ENCODE measurements at places on chromosomes 6 and 20.

DNA sequence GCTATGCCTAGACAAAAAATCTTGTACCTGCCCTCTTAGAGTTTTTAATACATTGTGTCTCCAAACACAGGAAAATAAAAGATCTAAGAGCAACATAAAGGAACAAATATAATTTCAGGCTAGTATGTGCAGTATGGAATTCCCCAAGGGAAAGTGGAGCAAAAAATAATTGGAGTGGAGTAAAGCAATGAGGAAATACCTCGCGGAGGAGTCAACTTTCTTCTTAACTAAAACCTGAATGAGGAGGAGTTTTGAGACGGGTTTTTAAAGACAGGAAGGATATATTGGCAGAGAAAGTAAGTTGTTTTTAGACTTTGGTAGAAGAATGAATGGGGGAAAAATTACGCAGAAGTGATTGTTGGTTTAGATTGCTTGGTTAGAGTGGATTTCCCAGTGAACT is 14.0 kb downstream of the HIVEP1 start:
- H3K4me3 ChIP-seq, result no peak overlapping the region
- peaks cover 4% of the 10 kb centered on the region for H3K36me3 ChIP-seq
- peaks cover 36% of the 10 kb centered on the region for H3K4me1 ChIP-seq
- H3K27me3 ChIP-seq, result no peaks in the 10 kb centered on the region
- no peak overlapping the region for H3K27ac ChIP-seq

DNA sequence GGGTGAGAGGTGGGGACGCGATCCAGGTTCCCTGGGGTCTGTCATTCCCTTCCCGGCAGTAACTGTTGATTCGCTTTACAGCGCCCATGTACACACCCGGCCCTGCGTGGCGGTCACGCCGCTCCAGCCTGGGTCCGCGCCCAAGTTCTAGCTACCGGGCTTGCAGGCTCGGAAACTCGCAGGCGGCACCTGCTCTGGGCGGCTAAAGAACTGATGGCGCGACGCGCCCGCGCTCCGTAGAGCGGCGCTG is 1.4 kb upstream of the POU3F2 start:
- no peak overlapping the region for H3K27ac ChIP-seq
- peaks cover 93% of the 10 kb centered on the region for H3K27me3 ChIP-seq
- H3K4me1 ChIP-seq, result peaks cover 56% of the 10 kb centered on the region
- H3K4me3 ChIP-seq, result peak overlapping the region; percentile 89
- peaks cover 18% of the 10 kb centered on the region for H3K36me3 ChIP-seq
- DNase-seq, result no peak

DNA sequence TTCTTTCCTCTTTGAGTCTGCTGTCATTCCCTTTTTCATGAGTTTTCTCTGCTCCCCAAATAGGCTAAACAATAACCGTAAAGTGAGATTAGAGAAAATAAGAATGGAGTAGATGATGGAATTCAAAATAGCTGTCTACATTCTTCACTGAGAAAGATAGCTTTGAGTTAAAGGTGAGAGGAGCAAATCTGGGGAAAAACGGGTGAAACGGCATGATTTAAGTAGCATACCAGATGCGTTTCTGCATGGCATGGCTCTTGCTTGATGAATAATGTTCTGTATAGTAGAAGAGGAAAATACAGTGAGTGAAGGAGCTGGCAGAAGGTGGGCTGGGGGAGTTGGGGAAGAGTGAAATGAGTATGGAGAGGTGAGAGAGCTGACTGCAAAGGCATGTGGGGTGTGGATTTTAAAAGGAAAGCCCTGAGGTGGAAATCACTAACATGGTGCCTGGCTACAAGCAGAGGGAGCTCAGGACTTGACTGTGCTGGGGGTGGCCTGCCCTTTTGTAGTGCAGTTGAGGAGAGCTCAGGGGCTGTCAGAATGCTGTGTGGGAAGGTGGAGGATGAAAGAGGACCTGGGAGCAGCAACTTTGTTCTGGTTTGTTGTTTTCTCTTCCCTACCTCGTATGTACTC is 8.8 kb downstream of the BICRAL start:
- peak overlapping the region; percentile 67 for H3K27ac ChIP-seq
- peak overlapping the region; percentile 31 for H3K4me3 ChIP-seq
- peaks cover 10% of the 10 kb centered on the region for H3K36me3 ChIP-seq
- no peak for DNase-seq

- H3K27ac ChIP-seq, result peak overlapping the region; percentile 7
- DNase-seq, result no peak
- H3K27me3 ChIP-seq, result peaks cover 43% of the 10 kb centered on the region
- H3K4me3 ChIP-seq, result no peak overlapping the region
Observed at GRCh38 chr20:914727-915498, 1.2 kb downstream of the ANGPT4 start.

GRCh38 chr6:69018906-69019305 is 383.8 kb downstream of the ADGRB3 start:
- H3K4me3 ChIP-seq, result no peak overlapping the region
- no peaks in the 10 kb centered on the region for H3K36me3 ChIP-seq
- no peak overlapping the region for H3K27ac ChIP-seq
- DNase-seq, result no peak
- no peaks in the 10 kb centered on the region for H3K27me3 ChIP-seq
- H3K4me1 ChIP-seq, result no peaks in the 10 kb centered on the region

GRCh38 chr6:136410201-136411024 is 120.8 kb upstream of the BCLAF1 start:
- no peak overlapping the region for H3K27ac ChIP-seq
- no peak overlapping the region for H3K4me3 ChIP-seq
- H3K4me1 ChIP-seq, result no peaks in the 10 kb centered on the region
- peaks cover 53% of the 10 kb centered on the region for H3K27me3 ChIP-seq
- H3K36me3 ChIP-seq, result no peaks in the 10 kb centered on the region
- DNase-seq, result no peak

DNA sequence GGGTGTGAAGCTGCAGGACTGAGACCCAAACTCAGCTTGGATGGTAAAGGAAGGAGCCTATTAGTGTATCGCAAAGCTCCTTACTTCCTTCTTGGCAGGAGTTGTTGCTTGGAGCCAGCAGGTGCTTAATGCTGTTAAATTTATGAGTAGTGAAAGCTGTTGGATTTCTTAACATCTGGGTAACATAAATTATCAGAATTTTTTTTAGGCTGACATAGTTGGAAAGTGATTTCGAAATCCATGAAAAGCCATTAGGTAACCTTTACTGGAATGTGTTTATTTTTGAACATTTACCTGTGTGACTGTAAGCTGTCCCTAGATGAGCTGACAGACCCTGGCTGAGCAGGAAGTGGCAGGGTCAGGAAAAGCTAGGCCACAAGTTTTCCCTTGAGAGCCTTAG is 470.4 kb upstream of the SLC35B3 start:
- no peaks in the 10 kb centered on the region for H3K36me3 ChIP-seq
- H3K27ac ChIP-seq, result no peak overlapping the region
- no peaks in the 10 kb centered on the region for H3K27me3 ChIP-seq
- H3K4me1 ChIP-seq, result no peaks in the 10 kb centered on the region
- H3K4me3 ChIP-seq, result no peak overlapping the region

GRCh38 chr6:132298344-132298949 is 102.8 kb downstream of the MOXD1 start:
- no peak overlapping the region for H3K4me3 ChIP-seq
- H3K4me1 ChIP-seq, result no peaks in the 10 kb centered on the region
- DNase-seq, result no peak
- H3K27ac ChIP-seq, result no peak overlapping the region
- H3K27me3 ChIP-seq, result peaks cover 62% of the 10 kb centered on the region
- no peaks in the 10 kb centered on the region for H3K36me3 ChIP-seq

DNA sequence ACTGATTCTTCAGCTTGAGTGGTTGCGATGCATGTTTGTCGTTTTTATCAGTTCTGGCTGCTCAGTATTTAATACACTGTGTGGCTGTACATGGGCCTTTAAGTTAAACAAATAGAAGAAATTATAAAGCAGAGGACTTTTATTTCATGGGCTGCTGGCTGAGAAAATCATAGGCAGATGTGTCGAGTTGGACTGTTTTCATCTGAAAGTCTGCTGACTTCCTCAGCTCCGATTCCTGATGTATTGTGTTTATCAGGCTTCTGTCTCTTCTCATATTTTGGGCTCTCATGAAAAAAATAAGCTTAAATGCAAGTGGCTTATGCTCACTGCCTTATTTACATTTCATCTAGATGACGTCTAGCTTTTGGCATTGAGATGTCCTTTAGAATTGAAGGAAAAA is 129.5 kb upstream of the GGTLC1 start:
- no peaks in the 10 kb centered on the region for H3K4me1 ChIP-seq
- peaks cover 1% of the 10 kb centered on the region for H3K36me3 ChIP-seq
- H3K27ac ChIP-seq, result peak overlapping the region; percentile 23
- peaks cover 28% of the 10 kb centered on the region for H3K27me3 ChIP-seq
- DNase-seq, result no peak

DNA sequence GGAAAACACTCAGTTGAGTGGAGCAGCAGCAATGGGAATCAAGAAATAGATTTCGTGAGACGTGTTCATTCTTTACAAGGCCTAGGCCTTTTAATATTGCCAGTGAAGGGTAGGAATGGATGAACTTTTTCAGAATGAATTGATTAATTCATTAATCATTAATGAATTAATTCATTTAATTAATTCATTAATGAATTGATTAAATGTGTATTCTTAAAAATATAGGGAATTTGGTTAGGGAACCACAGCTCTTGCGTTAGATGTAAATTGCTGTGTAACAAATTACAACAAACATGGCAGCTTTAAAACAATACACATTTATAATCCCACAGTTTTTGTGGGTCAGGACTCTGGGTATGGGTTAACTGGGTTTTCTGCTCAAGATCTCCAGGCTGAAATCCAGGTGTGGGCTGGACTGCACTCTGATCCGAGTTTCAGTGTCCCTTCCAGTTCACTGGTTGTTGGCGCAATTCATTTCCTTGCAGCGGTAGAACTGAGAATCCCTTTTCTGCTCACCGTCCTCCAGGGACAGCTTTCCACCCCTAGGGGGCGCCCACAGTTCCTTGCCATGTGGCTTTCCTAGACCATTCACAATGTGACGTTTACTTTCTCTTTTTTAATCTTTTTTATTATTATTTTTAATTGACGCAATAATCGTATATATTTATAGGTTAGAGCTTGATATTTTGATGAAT is 32.8 kb upstream of the BCAS1 start:
- H3K4me1 ChIP-seq, result no peaks in the 10 kb centered on the region
- no peak overlapping the region for H3K4me3 ChIP-seq
- no peaks in the 10 kb centered on the region for H3K36me3 ChIP-seq
- peaks cover 6% of the 10 kb centered on the region for H3K27me3 ChIP-seq

- no peak overlapping the region for H3K4me3 ChIP-seq
- H3K27me3 ChIP-seq, result no peaks in the 10 kb centered on the region
- H3K4me1 ChIP-seq, result peaks cover 12% of the 10 kb centered on the region
- no peaks in the 10 kb centered on the region for H3K36me3 ChIP-seq
Observed at GRCh38 chr6:2117447-2117846, 128.0 kb downstream of the GMDS start.

DNA sequence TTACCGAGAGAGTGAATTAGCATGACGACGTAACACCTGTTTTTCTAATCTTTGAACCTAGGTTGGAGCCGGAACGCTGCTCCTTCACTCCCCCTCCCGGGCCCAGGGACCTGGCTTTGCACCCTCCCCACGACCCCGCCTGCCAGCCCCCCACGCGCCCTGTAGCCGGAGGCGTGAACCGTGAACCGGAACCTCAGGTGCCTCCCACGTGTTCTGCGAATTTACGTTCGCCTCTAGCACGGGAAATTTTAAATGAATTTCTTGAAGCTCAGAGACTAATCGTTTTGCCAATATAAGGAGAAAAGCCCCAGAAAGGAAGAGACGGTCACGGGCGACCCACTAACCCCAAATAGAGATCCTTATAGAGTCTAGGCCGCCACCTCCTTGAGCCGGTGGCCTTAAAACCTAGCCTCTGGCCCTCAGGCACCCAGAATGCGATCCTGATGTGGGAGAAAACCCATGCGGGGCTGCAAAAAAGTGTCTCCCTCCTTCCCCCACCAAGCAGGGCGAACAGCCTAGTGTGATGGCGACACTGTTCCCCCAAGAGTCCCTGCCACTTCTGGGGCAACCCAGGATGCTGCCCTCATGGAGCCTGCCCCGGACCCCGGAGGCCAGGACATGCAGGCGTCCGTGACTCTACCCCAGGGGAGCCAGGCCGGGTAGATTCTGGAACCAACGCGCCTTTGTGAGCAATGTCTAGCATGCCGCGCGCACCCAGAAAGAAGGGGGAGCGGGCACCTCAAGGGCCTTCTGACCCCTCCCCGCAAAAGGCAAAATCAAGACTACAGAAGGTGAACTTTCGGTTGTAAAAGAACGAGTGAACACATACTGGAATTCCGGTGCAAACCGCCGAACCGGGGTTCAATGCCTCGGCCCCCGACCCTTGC is 2.7 kb upstream of the SIM1 start:
- H3K4me3 ChIP-seq, result no peak overlapping the region
- H3K36me3 ChIP-seq, result peaks cover 10% of the 10 kb centered on the region
- no peak for DNase-seq
- peaks cover 15% of the 10 kb centered on the region for H3K27me3 ChIP-seq
- peaks cover 14% of the 10 kb centered on the region for H3K4me1 ChIP-seq

GRCh38 chr20:22339091-22339881 is 245.1 kb downstream of the FOXA2 start:
- H3K36me3 ChIP-seq, result no peaks in the 10 kb centered on the region
- H3K27ac ChIP-seq, result no peak overlapping the region
- no peaks in the 10 kb centered on the region for H3K27me3 ChIP-seq

- H3K4me3 ChIP-seq, result no peak overlapping the region
- no peaks in the 10 kb centered on the region for H3K4me1 ChIP-seq
- H3K36me3 ChIP-seq, result peaks cover 3% of the 10 kb centered on the region
- DNase-seq, result no peak
Observed at GRCh38 chr6:125201961-125202729, 48.6 kb downstream of the TPD52L1 start.

DNA sequence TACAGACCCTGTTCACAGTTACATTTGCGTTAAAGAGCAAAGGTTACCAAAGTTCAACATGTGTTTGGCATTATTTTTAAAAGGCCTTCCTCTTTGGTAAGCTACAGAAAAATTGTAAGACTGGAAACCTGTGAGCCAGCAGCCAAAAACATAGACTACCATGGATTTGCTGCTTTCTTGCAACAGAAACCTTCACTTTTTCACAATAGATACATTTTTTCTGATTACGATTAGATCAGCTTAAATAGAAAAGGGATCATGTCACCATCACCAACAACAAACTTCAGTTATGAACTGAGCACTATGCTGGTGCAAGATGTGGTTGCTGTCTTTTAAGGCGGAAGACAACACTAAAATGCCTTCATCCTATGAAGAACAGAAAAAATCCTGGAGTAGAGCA is 112.3 kb upstream of the MARCKS start:
- no peaks in the 10 kb centered on the region for H3K27me3 ChIP-seq
- DNase-seq, result no peak
- no peaks in the 10 kb centered on the region for H3K4me1 ChIP-seq

DNA sequence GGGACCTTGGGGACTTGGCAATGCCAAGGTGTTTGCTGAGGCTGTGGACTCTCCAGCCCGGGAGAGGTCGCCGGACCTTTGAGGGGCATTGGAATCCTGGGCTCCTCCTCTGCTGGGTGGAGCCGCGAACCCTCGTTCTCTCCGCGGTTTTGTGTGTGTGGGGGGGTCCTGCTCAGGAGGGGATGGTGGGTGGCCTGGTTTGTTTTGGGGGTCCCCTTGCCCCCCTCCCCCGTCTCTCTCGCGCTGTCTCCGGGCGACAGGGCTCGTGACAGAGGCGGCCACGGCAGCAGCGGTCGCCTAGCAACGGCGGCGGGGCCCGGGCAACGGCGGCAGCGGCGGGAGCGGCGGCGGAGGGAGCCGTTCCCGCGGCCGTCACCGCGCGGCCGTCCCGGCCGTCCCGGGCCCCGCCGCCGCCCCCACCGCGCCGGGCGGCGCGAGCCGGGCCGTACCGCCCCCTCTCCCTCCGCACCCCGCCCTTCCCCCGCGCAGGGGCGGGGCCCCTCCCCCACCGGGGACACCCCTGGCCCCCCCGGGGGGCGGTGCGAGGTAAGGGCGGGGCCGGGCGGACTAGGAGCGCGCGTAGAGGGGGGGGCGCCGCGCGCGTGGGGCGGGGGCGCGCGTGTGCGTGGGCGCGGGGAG is 7.8 kb downstream of the SYNGAP1 start:
- peaks cover 82% of the 10 kb centered on the region for H3K4me1 ChIP-seq
- H3K27me3 ChIP-seq, result no peaks in the 10 kb centered on the region
- peak overlapping the region; percentile 79 for H3K4me3 ChIP-seq
- H3K27ac ChIP-seq, result peak overlapping the region; percentile 87
